ENCODE measurements at places on chromosomes 3 and 15.
A peak's percentile ranks its signal among the peaks of the same experiment; 100 is the strongest.

GRCh38 chr3:134034005-134034785 lies 4.5 kb upstream of the SLCO2A1 start:
- DNase-seq, result no peak

GRCh38 chr3:6351752-6352151 lies 509.2 kb upstream of the GRM7 start:
- no peak for DNase-seq

GRCh38 chr15:94445566-94446160 lies 214.3 kb downstream of the MCTP2 start:
- DNase-seq, result no peak

- DNase-seq, result no peak
Observed at GRCh38 chr3:177426878-177427495, 229.7 kb upstream of the TBL1XR1 start.

DNA sequence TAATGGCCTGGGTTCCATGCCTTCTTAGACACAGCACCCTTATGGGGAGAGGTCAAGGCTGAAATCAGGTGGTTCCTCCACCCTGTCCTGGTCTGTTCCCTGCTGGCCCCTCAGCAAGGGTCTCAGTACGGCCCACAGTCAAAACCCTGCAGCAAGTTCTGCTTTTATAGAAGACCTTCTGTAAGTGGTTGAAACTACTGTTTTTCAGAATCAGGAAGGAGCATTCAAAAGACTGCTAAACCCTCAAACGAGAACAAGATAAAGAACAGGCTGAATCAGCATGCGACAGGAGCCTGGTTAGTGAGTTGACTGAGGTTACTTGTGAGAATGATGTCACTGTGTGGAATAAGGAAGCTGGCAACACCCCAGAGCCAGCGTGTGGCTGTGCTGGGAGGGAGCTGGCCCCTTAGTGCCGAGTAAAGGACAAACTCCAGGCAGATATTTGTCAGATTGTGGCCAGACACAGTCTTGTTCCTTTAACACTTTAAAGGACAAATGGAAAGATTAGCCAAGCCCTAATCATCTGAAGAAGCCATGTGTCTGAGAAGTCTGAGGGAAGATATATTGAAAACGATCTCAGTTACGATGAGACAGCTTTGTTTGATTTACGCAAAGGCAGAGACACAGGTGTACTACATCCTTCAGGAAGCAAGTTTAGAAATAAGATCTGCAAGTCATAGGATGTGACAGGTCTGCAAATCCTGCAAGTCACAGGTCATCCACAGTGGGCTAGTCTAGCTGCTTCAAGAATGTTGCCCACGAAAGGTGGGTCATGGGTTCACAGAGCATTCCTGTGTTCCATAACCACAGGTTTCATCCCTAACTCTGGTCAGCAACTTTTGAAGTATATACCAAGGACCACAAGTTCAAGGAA lies 54.0 kb downstream of the B3GNT5 start:
- peak; percentile 84 for DNase-seq

- DNase-seq, result no peak
Observed at GRCh38 chr3:2458816-2459215, 360.1 kb downstream of the CNTN4 start.

DNA sequence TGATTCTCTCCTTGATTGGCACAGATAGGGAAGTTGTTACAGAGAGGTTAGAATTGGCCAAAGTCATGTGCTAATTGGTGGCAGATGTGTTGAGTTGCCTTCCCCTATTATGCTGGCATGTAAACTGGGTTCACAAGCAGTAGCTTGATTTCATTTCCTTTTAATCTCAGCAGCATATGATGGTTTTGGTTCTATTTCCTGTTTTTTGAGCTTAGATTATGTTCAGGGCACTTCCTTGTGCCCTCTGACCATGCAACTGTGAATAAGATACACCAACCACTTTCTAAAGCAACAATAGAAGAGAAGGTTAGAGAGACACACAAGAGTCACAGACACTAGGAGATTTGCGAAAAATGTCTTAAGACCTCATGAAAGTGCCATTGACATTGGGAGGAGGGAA lies 16.5 kb downstream of the HPS3 start:
- peak; percentile 11 for DNase-seq

GRCh38 chr3:38608086-38608775 lies 41.3 kb downstream of the SCN5A start:
- no peak for DNase-seq

DNA sequence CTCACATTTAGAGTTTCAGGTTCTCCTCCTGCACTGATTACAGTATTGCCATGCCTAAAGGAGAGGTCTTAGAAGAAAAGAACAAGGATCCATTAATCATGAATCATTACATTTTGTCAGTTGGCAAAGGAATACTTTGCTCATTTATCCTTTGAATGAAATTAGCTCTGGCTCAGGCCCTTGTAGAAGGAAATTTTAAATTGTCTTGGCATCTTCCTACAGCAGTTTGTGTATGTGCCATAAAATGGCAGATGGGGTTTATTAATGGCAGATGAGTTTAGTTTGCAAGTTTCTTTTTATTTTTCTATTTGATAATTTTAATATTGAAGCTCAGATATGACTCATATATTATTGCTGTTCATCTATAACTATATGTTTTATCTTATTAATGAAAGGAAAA lies 181.2 kb upstream of the EPHA3 start:
- no peak for DNase-seq

GRCh38 chr15:43329217-43329959 lies 985 bp downstream of the LCMT2 start:
- no peak for DNase-seq

GRCh38 chr3:141287326-141287725 lies 55.7 kb downstream of the PXYLP1 start:
- DNase-seq, result no peak

DNA sequence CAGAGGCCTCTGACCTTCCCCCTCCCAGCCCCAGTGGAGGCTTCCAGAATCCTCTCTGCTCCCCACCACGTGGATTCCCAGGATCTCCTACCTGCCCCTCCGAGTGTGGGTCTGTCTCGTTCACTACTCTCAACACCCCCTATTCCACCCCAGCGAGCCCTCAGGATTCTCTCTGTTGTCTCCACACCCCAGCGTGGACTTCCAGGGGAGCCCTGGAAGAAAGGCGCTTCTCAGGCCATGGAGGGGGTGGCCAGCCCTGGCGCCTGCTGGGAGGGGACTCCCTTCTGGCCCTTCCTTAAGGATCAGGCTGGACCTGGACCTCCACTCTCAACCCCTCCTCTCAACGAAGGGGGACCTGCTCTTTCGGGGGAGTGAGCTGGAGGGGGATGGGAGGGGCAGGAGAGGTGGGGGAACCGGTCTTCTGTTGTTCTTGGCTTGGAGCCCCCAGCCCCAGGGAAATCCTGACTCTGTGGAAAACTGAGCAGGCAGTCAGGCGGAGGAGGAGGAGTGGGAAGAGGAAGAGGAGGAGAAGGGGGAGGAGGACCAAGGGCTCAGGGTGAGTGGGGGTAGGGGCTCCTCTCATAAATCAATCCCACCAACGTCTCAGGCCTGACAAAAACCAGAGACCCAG lies 32.9 kb downstream of the EPHB3 start:
- no peak for DNase-seq

DNA sequence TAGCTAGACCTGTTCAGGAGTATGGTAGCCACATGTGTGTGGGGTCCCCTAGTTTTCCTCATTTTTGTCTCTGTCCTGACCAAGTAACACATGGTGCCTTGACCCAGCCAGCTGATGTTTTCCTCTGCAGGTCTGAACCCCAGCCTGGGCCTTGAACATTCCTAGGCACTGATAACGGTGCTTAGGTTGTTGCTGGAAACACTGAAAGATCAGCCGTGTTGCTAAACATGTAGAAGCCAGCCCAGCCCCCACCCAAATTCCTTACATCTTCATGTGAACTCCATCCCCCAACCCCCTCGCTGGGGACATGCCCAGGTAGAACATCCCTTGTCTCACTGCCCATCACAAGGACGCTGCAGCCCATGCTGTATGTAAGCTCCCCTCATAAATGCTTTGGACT lies 18.7 kb downstream of the RTP3 start:
- no peak for DNase-seq

- DNase-seq, result no peak
Observed at GRCh38 chr15:55319537-55320237, 665 bp downstream of the PIGB start.

DNA sequence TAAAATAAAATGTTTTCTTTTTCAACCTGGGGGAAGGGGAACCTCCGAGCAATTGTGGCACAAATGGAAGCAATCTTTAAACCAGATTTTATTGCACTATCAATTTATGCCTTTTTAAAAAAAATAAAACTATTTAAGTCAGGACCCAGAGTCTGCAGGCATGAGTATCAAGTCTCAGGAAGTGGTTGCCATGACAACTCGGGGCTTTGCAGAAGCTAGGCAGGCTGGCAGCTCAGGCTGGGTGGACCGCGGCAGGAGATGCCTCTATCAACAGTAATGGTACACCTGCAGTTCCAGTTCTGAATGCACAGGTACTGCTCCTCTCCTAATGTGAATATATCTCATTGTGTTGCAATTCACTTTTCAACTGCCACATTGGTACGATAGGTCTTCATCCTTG lies 447.7 kb downstream of the GABRG3 start:
- no peak for DNase-seq

GRCh38 chr15:96066852-96067495 lies 263.5 kb upstream of the NR2F2 start:
- no peak for DNase-seq

GRCh38 chr3:143793971-143794370 lies 54.3 kb downstream of the SLC9A9 start:
- DNase-seq, result no peak

GRCh38 chr3:42853739-42854302 lies 21.9 kb downstream of the CYP8B1 start:
- DNase-seq, result no peak

DNA sequence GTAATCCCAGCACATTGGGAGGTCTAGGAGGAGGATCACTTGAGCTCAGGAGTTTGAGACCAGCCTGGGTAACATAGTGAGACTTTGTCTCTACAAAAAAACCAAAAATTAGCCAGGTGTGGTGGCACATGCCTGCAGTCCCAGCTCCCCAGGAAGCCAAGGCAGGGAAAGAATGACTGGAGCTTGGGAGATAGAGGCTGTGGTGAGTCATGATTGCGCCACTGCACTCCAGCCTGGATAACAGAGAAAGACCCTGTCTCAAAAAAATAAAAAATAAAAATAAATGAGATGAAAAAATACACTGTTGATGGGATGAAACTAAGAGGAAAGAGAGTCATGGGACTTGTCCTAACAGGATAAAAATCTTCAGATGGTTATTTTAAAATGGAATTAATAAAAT lies 137.6 kb downstream of the IMPG2 start:
- DNase-seq, result no peak

DNA sequence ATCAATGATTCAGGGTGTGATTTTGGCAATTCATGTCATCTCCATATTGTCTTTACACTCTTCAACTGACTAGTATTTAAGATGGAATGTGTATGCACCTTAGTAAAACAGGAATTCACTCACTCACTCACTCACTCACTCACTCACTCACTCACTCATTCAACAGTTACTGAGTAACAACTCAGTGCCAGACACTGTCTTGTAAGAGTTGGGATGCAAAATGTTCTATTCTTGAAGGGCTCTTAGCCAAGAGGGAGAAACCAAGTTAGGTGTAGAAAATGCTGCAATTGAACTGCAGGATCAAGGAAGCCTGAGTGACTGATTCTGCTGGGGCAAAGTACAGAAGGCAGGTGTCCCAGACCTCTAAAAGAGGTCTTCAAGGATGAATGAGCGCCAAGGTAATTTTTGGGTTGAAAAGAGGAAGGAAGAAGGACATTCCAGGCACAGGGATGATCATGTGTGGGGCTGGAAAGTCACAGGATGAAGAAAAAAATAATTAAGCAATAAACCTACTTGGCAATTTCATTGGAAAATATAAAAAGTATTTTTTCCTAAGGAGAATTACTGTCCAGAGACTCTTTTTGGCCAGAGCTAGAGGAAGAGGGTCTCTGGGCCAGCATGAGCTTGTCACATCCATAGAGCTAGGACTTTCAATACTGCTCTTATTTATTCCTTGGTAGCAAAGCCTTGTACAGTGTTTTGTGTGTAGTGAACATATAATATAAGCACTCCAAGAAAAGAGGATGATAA lies 58.9 kb upstream of the ETV5 start:
- no peak for DNase-seq

GRCh38 chr3:137347817-137348368 lies 390.1 kb downstream of the IL20RB start:
- no peak for DNase-seq

GRCh38 chr15:77020348-77021087 lies 25.6 kb downstream of the PSTPIP1 start:
- no peak for DNase-seq

GRCh38 chr3:170689893-170690660 lies 104.2 kb upstream of the SLC7A14 start:
- DNase-seq, result peak; percentile 76
